ENCODE measurements at places on chromosomes 1 and 21.

GRCh38 chr1:244057474-244058385 is 6.6 kb downstream of the ZBTB18 start:
- DNase-seq = no peak
- no peaks in the 10 kb centered on the region for H3K27me3 ChIP-seq
- peaks cover 14% of the 10 kb centered on the region for H3K36me3 ChIP-seq
- H3K27ac ChIP-seq = peak overlapping the region; percentile 51
- H3K4me3 ChIP-seq = no peak overlapping the region
- peaks cover 19% of the 10 kb centered on the region for H3K4me1 ChIP-seq

DNA sequence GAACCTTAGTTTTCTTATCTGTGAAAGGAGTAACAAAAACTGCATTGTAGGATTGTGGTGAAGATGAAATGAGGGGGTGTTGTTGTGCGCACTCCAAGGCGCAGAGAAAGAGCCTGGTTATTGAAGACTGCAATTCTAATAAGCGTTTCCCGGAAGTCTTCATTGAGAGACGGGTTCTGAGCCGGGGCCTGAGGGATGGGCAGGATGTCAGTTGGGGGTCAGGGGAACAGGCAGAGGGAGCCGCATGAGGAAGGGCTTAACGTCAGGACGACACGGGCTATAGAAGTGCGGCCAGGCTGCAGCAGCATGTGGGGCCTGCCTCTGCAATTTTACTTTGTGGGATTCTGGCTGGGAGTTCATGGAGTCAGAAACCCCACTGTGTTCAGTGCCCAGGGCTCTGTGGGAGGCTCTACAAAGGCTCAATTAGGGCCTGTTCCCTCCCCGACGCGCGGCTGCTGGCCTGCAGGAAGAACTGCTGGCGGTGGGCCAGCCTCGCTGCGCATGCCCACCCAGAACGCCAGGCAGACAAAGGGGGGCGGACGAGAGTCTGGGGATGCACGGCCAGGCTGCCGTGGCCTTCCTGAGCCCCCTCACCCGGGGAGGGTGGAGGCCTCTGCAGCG is 20.7 kb downstream of the TRIM62 start:
- peak; percentile 63 for DNase-seq
- H3K36me3 ChIP-seq = peaks cover 17% of the 10 kb centered on the region
- H3K4me1 ChIP-seq = peaks cover 52% of the 10 kb centered on the region

- no peak for DNase-seq
- H3K27me3 ChIP-seq = no peaks in the 10 kb centered on the region
- no peak overlapping the region for H3K4me3 ChIP-seq
- H3K27ac ChIP-seq = no peak overlapping the region
- H3K36me3 ChIP-seq = peaks cover 12% of the 10 kb centered on the region
These were observed 588.3 kb downstream of the LMO4 start for GRCh38 chr1:87916965-87917364.

DNA sequence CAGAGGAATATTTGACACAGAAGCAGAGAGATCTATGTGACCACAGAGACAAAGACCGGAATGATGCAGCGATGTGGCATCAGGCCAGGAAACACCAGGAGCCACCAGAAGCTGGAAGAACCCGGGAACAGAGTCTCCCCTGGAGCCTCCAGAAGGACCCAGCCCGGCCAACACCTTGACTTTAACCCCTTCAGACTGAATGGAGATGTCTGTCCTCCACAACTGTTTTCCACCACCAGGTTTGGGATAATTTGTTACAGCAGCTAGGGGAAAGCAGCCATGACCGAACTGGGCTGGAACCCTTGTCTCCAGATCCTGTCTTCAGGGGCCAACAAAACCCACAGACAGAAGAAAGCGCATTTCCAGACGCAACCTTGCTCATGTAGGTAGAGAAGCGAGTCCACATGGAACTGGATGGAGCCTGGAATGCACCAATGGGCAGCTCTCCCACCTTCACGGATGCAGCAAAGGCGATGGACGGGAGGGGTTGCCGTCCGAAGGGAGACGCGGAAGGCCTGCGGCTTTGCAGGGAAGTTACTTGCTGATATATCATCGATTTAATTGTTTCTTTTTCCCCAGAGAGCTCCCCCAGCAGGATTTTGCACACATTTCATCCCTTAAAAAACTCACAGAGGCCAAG is 396.6 kb downstream of the NPHP4 start:
- peak overlapping the region; percentile 61 for H3K27ac ChIP-seq
- peaks cover 62% of the 10 kb centered on the region for H3K4me1 ChIP-seq
- no peak for DNase-seq
- H3K4me3 ChIP-seq = no peak overlapping the region
- no peaks in the 10 kb centered on the region for H3K27me3 ChIP-seq
- H3K36me3 ChIP-seq = peaks cover 2% of the 10 kb centered on the region

- H3K4me1 ChIP-seq = peaks cover 13% of the 10 kb centered on the region
- H3K27me3 ChIP-seq = no peaks in the 10 kb centered on the region
- no peak overlapping the region for H3K4me3 ChIP-seq
These were observed 29.8 kb downstream of the RBM11 start for GRCh38 chr21:14245711-14246110.

DNA sequence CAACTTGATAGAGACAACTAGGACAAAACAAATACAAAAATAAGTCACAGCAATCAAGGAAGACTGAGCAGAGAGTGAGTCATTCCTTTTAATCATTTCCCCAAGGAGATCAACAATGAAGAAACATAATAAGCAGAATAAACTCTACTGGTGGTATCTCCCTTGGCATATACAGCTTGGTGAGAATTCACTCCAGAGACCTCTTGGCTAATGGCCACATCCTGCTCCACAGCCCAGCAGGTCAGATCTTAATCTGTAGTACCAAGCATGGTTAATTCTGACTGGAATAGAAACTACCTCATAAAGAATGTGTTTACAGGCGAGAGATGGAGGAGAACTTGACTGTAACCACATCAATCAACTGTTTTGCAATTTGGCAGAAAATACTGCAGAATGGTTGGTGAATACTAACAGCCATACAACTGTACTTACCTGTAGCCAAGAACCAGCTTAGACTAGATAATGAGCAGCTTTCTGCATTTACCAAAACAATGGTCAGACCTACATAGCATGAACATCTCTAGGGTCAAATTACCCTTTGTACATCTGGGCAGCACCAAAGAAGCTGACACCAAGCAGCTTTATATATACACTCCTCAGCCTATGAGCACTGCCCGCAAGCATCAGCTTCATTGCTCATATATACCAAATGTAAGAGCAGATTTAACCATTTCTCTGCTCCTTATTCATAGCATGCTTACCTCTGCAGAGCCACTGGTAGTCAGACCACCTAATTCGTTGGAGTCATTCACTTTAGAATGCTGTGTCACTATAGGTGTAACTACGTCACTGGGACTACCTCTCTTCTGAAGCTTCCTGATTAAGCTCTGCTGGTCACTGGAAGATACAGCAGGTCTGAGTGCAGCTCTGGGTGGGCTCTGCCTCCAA is 51.0 kb downstream of the KIAA0319L start:
- H3K4me3 ChIP-seq = no peak overlapping the region
- no peak overlapping the region for H3K27ac ChIP-seq
- DNase-seq = no peak
